Uterus (tissue), 4 donors: ENCODE measurements at places on chromosomes 2 and 18. TPM values are rescaled to one million over a fixed set of nuclear protein-coding genes. Genes with fewer than 3 reads are reported as not detected.

CLEC4F gene
- total RNA-seq: 2.4 TPM

DNA sequence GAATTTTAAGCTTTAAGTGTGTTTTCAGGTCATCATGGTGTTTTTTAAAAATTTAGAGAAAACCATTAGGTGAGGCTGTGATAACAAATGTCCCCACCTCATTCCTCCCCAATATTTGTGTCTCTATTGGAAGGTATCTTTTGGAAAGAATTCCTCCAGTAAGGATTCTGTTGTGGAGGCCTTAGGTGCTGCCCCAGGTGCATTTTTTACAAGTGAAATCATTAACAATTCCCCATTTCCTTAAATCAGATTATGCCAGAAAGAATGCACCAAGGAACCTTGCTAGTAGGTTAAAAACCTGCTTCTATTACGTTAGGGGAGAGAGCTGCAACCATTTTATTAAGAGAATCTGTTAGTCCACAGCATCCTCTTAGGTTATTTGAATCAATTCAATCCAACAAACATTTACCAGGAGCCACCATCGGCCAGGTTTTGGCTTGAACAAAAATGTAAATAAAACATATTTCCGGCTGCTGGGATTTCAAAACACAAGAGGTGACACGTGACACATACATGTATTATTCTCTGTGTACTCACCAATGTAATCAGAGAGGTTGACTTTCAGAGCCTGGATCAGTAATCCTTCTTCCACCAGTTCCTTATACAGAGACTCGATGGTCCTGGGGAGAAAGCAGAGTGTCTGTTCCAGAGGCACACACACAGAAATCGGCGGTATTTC, 112.5 kb upstream of the ASB18 start:
- no peak for DNase-seq

DNA sequence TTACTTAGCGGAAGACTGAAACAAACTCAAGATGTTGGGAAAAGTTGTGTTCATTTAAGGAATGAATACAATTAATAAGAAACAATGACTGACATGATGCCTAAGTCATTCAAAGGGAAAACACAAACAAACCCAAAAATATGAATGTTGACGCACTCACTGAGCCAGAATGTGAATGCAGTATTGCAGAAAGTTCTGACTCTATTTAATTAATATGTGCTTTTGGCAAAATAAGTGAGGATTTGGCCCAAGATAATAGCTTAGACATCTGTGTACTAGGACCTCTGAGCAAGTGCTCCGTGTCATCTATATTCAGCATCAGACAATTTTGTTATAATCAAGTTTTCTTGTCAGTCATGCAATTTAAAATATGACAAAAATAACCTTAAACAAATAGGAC, 1138.8 kb upstream of the NXPH2 start:
- DNase-seq: no peak

DNA sequence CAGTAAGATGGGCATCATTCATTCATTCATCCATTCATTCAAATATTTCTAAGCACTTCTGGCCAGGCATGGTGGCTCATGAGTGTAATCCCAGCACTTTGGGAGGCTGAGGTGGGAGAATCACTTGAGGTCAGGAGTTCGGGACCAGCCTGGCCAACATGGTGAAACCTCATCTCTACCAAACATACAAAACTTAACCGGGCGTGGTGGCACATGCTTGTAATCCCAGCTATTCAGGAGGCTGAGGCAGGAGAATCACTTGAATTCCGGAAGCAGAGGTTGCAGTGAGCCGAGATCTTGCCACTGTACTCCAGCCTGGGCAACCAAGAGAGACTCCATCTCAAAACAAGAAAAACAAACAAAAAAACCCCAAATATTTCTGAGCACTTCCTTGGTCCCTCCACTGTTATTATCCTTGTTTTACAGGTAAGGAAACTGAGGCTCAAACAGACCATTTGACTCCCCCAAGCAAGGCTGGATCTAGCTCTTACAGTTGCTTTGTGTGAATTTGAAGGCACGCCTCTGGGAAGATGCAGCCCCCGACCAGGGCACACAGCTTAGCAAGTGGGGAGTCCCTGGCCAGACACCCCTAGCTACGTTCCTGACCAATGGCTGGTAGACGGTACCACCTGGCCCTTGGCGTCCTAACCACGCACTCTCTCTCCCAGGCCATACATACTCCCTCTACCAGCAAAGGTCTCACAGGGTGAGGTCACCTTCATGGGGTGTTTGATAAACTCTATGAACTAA, 50.6 kb upstream of the ODC1 start:
- no peak for DNase-seq

DNA sequence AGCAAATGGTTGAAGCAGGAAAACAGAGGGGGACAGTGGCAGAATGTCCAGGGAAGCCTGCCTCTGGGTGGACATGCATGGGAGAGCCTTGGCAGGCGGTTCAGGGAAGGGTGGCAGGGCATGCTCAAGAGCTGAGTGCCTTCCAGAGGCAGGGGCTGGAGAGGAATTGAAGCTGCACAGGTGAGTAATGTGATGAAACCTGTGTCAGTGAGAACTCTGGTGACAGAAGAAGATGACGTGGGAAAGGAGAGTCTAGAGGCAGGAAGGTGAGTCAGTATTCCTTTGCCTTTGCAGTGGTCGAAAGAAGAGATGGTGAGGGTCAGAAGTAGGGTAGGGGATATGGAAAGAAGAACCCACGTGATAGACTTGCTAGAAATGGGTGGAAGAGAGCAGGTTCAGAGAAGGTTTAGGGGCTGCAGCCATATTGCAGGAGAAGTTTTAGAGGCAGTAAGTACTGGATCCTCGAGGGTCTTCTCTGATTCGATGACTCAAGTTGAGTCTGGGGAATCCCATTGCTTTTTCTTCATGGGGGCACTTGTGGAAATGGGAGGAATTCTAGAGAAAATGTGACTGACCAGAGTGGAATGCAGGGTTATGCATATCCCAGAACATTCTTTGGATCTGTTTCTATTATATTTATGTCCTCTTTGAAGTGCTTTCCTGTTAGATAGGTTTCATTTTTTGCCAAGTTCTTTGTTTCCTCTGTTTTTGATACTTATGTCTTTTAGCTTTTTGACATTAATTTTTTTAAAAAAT, 37.4 kb downstream of the TMEM87B start:
- DNase-seq: no peak

- no peak for DNase-seq
These were observed 33.2 kb upstream of the FHOD3 start for GRCh38 chr18:36264283-36264682.

DNA sequence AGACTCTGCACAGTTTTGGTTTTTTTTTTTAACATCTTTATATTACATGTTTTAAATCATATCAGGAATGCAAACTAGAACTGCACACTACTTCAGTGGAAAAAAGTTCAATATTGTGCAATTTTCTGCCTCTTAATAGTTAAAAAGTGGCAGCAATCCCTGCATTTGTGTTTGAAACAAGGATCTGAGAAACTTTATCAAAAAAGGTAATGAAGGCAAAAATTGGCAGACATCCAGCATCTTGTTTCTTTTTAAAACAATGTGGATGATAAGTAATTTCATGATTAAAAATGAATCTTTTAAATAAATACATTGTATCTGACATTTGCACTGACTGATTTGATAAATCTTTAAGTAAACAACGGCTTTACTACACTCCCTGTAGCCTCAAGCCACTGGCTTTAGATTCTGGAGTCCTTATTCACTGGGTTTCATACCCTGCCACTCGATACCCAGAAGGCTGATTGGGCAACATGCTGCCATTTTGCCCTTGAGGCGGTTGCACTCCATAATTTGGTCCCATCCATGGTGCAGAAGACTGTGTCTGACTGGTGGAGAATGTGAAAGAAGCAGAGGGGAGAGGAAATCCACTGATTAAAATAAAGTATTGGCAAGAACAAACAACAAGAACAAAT, 21.6 kb upstream of the C2orf42 start:
- no peak for DNase-seq

DNA sequence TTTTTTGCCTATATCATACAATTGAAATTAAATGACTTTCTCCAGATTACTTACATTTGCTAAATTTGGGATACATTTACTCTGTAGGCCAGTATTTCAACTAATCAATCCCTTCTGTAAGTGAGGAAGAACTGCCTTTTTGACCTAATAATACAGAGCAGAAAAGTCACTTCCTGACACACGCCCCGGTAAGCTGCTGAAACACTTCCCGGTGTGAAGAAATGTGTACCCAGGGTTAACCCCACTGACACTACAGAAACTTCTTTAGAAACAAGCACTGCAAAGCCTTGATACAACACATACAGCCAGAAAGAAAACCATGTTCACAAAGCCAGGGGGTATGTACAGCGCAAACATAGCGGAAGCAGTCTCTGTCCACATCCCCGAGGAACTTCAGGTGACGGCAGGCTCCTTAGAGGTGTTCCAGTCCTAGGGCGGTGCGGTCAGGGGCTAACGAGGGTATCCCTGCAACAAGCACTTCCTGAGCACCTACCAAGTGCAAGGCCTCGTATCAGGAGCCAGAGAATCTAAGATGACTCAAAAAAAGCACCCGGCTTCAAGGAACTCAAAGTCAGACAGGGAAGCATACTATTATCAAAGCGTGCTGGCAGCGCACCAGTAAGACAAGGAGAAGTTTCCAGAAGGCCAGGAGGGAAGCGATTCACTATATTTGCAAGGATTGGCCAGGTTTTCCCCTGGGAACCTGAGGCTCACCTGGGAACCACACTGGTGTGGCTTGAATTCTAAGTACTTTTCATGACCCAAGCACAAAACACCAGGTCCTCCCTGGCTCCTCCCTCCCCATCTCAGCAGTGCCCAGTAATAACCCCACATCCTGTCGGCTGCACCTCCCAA, 46.6 kb downstream of the ZNF516 start:
- no peak for DNase-seq

DNA sequence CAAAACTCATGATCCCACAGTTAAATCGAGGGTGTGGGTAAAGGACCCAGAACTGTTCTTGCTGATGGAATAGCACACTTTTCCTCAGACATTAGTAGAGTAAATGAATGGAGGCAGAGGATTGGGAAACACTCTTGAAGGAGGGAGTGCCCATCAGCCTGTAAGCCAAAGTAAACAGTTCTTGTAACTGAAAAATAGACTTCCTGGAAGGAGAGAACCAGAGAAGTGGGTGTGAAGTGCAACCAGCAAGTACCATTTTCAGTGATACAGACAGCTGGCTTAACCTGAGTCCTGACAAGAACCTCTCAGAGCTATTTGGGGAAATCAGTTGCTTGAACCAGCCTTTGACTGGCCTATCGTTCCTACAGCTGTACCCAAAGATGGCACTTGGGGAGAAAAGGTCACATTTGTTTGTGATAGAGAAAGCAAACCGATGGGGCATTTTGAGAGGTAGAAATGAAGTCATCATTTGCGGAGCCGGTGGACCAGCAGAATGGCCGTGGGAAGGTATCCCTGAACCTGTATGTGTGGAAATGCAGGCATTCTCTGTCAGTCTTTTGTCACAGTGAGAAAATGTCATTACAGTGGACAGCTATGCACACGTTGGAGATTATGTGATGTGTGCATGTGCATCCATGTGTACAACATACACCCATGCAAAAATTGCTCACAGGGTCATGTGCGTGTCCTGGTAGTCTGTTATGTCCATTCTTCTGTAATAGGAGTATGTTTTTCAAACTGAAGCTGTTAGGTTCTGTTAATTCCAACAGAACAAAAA, 17.8 kb downstream of the CRIM1 start:
- no peak for DNase-seq
